Activated T-helper 1 cell treated with Interleukin-2 at 50 U/mL for 16 hours (primary cell): ENCODE measurements at places on chromosomes 6 and 20.

- no peak for DNase-seq
Observed at GRCh38 chr20:57498425-57499400, 26.2 kb downstream of the CTCFL start.

DNA sequence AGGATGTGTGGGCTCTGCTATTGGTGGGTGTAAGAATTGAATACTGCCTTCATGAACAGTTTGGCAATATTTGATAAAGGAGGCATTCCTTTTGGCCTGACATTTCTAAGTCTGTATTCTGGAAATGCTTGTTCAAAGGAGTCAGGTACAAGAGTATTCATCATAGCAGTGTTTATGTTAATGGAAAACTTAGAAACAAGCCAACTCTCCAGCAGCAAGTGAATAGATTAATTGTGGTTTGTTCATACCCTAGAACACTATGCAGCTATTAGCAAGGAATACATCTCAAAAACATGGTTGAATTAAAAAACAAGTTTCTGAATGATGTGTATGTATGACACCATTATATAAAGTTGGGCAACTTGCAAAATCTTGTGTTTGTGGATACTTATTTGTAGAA, 195.8 kb downstream of the ZFAND3 start:
- no peak for DNase-seq

DNA sequence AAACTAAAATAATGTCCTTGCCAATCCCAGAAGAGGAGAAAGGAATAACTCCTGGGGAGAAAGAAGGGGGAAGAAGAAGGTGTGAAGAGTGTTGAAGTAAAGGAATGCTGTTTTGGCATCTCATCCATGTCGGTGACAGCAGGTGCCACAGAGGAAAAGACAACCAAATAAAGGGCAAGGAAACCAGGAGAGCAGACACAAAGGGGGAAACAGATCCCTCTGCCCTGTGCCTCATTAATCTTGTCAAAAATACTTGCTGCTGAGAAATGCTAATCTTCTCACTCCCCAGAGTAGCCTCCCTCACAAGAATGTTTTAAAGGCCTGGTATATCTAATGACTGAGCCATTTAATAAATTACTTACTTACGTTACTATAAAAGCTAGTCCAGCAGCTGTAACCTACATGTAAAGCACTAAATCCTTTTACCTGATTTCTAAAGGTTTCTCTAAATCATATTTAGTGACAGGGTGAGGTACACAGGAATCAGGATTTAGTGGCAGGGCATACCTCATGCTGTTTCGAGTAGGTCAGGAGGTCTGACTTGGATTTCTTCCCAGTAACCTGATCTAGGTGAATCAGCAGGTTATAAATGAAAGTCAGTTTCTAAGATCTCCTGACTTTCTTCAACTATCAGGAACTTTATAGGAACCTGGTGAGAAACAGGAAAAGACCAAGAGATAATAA, 377.1 kb downstream of the CENPW start:
- no peak for DNase-seq

- no peak for DNase-seq
Observed at GRCh38 chr6:125913864-125914351, 42.7 kb upstream of the HINT3 start.

GRCh38 chr6:3876866-3877265, 27.7 kb downstream of the FAM50B start:
- no peak for DNase-seq

DNA sequence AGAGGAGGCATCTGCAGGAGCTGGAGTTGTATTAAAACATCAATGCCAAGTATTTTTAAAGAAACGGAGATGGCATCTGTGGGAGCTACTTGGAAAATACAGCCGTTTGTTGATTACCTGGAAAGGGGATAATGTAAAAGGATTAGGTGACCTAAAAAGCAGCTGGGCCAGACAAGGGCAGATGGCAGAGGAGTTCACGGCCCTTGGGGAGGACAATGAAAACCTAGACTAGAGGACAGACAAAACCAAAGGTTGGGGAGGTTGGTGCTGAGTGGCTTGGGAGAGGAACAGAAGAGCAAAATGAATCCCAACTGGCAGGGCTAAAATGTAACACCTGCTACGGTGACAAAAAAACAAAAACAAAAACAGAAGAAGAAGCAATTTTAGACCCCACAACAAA, 260.5 kb upstream of the JARID2 start:
- no peak for DNase-seq

GRCh38 chr6:102766963-102767362, 1373.5 kb downstream of the GRIK2 start:
- no peak for DNase-seq

GRCh38 chr6:20211037-20211940, 980 bp downstream of the MBOAT1 start:
- DNase-seq, result no peak

DNA sequence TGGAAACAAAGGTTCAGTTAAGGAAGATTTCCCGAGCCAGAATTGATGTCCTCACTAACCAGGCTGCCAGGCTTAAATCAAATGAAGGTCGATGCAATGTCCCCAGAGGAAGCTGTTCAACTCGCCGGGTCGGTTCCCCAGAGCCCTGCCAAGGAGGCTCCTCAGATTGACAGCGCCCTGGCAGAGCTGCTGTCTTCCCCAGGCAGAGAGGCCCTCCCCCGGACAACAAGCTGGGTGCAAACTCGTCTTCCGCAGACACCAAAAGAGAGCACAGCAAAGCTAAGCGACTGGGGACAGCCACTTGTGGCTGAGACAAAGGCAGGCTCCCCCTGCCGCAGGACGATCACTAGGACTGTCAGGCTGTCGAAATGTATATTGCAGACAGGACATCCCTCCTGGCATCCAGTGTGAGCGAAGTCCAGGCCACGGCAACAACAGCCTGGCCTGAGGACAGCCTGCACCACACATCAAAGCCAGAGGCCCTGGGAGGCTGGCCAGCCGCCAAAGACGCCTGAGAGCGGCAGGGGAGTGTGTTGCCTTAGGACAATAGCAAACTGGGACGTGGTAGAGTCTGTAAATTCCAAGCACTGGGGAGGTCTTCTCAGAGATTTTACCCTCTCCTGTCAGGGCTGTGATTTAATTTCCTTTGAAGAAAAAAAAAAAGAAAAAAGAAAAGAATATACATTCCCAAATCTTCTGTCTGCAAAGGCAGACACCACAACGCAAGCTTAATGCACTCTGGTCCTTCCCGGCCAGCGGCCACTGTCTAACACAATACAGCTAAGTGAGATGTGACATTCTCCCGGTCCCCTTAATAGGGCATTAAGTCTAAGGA, 99.1 kb downstream of the HIVEP2 start:
- DNase-seq, result peak; percentile 52

- DNase-seq, result no peak
Observed at GRCh38 chr6:20875369-20875963, 341.2 kb downstream of the CDKAL1 start.

DNA sequence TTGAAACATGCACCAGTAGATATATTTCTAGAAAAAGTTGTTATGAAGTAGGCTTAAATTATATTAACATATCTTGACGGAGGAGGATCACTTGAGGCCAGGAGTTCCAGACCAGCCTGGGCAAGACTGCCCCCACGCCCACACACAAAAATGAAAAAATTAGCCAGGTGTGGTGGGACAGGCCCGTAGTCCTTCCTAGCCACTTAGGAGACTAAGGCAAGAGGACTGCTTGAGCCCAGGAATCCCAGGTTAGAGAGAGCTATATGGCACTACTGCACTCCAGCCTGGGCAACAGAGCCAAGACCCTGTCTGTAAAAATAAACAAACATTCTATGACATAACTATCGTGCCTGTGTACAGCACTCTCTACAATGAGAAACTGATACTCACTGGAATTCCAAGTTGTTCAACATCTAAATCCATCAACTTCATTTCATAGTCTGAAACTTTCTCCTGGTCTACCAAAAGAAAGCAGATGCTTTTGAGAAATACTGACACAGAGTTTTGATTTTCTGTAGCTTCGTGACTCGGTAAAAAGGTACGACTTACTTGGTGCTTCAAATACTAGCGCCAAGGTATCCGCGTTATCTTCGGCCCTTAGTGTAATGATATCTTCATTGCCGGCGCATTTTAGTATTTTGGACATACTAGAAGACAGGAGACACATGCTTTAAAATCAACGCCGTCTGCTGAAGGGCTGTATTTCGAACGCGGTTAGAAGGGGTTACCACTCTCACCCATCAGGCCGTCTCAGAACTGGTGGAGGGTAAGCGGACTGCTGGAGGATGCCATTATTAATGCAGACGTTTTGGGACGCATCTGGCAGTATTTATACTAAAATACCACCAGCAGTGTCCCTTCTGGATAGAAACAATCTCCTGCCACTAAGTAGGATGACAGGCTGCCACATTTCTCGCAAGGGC, 1.3 kb downstream of the PCNA start:
- DNase-seq, result no peak

DNA sequence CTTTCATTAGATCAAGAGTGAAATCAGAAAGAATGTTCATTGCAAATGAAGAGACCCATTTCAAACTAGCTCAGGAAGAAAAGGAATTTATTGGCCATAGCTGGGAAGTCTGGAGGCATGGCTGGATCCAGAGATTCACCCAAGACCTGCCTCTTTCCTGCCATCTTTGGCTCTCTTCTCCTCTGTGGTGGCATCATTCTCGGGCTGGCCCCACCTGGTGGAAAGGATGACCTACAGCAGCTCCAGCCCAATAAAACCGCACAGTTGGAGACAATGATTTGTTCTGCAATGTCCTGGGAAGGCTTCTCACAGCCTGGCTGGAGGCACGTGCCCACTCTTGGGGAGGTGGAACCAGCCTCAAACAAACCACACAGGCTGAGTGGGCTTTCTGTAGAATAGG, 18.1 kb upstream of the FERMT1 start:
- no peak for DNase-seq

GRCh38 chr20:23060629-23061028, 11.2 kb upstream of the THBD start:
- DNase-seq, result no peak

DNA sequence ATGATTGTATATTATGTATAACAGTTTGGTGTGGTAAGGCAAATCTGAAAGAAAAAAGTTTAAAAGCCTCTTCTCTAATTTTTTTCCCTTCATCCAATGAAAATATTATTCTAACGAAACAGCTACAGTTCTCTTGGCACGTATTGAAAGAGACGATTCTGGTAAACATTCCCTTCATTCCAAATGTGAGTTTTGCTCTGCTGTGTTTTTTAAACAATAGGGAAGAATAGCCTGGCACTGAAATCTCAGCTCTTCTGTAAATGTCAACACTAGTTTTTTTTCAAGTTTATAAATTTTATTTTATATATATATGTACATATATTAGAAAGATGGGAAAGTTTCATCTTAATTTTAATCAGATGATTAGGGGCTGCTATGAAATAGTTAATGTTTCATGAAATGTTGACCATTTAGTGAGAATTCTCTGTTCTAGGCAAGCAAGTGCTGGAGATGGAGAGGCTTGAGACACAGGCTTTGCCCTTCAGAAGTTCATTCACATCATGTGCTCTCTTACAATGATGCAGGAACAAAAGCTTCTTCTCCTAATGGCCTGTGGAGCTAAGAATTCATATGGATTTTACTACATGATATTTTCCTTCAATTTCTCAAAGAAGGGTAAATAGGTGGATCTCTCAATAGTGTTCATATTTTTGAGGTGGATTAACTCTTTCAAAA, 4.1 kb downstream of the PAQR8 start:
- DNase-seq, result no peak

DNA sequence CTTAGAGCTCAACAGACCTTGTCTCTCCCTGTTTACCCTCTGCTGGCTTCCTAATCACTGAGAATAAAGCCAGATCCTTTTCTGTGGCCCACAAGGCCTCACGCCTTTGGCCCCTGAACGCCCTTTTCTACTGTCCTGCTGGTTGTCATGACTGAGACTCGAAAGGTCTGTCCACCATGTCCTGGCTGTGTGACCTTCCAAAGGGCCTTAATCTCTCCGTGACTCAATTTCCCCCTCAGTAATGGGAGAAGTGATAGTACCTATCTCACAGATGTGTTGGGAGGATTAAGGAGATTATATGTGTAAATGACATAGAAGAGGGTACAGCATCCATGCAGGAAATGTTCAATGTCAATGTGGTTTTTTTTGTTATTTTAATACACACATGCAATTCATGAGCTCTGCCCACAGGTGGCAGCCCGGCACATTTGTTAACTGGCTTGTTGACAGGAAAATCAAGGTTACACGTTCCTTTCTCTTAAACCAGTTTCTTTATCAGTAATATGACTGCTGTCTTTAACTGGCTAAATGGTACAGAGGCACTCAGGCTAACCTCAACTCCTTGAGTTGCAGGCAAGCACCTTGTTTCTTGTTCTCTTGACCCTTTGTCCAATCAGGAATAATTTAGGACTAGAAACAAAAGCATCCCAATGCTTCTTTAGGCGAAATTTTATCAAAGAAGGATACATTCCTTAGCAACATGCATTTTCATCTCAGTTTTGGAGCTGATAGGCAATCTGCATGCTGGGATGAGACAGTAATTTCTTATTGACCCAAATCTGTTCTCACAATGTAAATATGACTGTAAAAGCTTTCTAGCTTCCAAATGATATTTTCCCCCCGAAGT, 16.6 kb downstream of the SLC22A1 start:
- peak; percentile 31 for DNase-seq

GRCh38 chr6:157632821-157633220, 190.2 kb upstream of the SNX9 start:
- DNase-seq, result no peak

DNA sequence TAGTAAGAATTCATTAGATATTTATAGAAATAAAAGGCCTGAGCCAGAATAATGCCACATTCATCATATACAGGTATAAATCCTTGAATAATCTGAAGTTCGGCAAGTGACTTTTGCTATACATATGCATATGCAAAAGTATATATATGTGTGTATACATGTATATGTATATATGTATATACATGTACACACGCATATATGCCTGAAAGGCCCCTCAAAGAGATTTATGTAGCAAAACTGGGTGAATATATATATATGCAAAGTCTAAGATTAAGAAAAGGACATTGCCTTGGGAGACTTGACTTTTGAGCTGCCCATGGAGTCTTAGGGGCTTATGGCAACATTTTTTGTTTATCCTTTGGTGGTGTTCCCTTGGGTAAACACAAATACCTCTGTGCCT, 231.4 kb downstream of the BMP2 start:
- no peak for DNase-seq

- no peak for DNase-seq
Observed at GRCh38 chr6:100620085-100620840, 155.5 kb upstream of the SIM1 start.

DNA sequence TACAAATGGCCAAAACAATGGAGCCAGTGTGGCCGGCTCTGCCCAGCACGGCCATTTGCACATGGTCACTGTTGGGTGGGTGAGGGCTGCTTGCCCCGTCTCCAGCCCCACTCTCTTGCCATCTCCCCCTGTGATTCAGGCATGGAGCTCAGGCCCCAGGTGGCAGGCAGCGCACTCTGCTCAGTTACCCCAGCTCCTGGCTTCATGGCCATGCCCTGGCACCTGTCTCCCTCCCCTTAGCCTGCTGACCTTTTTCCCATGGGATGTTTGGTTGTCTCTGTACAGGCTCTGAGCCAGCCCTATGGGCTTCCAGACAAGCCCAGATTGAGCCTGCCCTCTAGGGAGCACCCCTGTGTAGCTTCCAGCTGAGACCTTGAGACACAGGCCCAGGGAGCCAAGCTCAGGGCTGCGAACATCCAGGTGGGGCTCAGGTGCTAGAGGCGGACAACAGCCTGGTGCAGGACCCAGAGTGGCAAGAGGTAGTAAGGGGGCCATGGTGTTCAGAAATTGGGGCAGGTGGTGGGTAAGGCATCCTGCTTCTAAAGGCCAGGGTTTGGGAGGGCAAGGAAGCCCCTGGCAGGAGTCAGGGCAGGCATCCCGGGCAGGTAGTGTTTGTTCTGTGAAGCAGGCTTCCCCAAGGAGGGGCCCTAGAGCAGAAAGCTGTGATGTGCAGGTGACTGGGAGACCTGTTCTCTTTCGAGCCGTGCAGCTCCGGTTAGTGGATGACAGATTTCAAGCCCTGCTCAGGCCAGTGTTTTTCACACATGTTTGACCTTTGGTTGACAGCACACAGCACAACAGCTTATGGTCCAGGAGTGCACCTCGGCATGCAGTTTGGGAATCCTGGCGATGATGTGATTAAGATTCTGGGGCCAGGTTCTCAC, 17.7 kb downstream of the SYNJ2 start:
- no peak for DNase-seq
